AG08395 (cell line): ENCODE measurements at places on chromosomes 13 and 19.

DNA sequence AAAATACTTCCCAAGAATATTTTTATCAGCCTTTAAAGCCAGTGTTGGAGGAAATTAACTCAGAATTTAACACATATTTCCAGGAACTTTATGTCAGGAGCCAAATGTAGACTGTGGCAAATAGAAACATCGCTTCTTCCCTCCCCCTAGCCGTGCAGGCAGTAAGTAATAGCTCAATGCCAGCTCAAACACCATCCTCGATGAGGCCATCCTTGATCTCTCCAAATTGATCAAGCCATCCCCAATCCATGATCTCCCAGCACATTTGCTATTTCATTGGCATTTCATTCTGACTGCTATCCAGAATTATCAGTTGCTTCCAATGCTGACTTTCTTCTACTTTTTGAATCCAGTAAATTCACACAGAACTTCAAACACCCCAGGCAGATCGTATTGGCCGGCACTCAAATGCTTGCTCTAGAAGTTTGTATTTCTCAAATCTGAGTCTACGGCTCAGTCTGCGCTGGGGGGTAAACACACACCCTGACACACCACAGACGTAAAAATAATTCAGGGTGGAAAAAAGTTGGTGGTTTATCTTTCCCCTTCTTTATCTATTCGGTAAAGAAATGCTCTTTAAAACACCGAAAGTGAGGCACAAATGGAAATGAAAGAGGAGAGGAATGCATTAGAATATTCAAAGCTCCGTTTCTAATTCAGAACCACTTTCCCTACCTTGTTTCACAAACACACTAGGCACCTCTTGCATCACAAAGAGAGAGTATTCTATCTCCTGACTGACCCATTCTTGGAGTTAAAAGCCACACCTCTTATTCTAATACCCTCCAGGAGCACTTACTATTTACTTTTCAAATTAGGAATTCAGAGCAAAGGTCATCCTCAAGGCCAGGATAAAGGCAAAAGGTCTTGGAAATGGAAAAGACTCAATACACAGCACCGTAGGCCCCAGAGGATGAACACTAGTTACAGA is 991 bp downstream of the OBI1 start:
- DNase-seq = peak; percentile 13

DNA sequence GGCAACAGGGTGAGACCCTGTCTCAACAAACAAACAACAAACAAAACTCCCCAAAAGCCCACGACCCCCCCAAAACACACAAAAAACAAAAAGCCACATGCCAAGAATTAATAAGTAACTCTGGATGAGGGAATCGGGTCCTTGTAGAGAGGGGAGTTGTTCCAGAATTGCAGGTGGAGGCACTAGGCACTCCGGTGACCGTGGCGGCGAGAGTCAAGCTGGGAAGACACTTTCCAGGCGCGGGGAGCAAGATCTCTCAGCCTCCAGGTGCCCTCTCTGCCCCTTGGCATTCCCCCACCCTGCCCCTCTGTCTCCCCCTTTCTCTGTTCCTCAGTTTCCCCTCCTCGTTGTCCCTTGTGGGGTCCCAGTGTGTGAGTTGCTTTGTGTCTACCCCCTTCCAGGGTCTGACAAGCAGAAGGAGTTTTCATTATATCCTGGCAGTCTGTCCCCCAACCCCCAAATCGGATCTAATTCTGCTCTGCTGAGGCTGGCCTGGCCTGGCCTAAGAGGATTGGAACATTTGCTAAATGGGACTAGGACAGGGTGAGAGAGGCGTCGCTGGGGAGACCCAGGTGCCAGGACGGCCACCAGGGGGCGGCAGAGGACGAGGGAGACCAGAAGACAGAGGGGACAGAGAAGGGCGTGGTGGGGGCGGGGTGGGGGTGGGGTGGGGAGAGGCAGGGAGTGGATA is 8.3 kb upstream of the CRX start:
- peak; percentile 70 for DNase-seq

- no peak for DNase-seq
Measured at GRCh38 chr19:29324291-29324680, 111.3 kb upstream of the UQCRFS1 start.

GRCh38 chr19:38852231-38853044 is 2.7 kb upstream of the HNRNPL start:
- peak; percentile 62 for DNase-seq

GRCh38 chr13:92825938-92826596 is 400.5 kb upstream of the GPC6 start:
- no peak for DNase-seq

- peak; percentile 94 for DNase-seq
Measured at GRCh38 chr19:3403489-3404323, 37.3 kb downstream of the NFIC start.

- peak; percentile 48 for DNase-seq
Measured at GRCh38 chr19:51407511-51408131, 9.8 kb downstream of the SIGLEC10 start.

GRCh38 chr13:79989217-79989661 is 351.7 kb downstream of the SPRY2 start:
- peak; percentile 20 for DNase-seq

- DNase-seq = peak; percentile 50
Measured at GRCh38 chr19:35545855-35546381, 492 bp downstream of the TMEM147 start.

GRCh38 chr13:59643364-59643841 is 520.3 kb downstream of the DIAPH3 start:
- DNase-seq = no peak

DNA sequence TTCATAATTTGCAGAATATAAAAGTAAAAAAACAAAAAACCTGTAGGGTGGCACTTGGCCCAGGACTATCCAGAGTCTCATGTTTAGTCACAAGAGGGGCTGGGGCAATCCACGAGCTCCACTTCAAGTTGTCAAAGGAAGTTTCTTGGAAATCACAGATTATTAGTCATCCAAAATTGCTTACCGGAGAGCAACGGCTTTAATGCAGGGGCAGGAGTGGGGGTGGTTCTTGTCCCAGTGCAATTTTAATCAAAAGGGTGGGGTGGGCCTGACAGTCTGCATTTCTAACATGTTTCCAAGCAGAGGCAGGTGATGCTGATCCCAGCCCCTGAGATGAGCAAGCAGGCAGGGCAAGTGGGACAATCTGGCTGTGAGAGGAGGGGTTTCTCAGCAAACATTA is 233.9 kb downstream of the ABCC4 start:
- DNase-seq = peak; percentile 11

GRCh38 chr13:56736966-56737365 is 403.8 kb upstream of the PRR20A start:
- DNase-seq = no peak

DNA sequence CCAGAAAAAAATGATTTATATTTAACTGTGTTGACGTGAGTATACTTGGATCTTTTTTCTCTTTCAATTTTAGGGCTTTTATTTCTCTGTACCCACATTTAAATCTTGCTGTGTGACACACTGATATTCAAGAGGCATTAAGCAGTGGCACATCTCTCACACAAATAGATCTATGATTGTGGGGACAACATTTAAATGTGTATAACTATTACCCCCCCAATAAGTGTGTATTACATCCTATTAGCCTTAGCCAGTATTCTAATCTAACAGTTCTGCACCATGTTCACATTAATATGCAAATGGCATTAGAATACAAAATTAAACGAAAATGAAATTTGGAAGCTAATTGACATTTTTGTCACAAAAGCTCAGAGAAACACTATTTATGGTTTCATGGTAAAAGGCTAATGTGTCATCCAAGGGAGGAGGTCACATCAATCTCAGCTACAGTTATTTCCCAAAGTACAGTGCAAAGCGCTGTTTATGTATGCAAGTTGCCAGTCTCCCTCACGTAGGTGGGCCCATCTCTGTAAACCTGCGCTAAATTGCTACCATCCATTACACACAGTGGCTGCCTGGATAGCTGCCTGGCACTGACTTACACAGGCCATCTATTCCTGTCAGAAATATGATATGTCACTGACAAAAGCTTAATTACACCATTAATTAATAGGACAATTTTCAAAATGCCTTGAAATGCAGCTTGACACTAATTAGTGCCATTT is 984.7 kb upstream of the PCDH9 start:
- no peak for DNase-seq

DNA sequence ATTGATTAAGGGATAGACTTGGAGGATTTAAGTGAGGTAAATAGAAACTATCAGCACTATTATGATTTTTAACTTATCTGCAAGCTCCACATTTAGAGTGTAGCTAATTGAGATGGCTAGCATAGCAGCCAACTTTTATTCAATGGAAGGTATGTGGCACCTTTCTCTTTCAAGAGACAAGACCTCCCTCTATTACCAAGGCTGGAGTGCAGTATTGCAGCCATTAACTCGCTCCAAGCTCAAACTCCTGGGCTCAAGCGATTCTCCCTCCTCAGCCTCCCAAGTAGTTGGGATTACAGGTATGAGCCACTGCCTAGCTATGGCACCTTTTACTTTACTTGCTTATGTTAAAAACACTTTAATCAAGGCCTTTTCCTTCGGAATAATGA is 8.2 kb downstream of the TPT1 start:
- no peak for DNase-seq

DNA sequence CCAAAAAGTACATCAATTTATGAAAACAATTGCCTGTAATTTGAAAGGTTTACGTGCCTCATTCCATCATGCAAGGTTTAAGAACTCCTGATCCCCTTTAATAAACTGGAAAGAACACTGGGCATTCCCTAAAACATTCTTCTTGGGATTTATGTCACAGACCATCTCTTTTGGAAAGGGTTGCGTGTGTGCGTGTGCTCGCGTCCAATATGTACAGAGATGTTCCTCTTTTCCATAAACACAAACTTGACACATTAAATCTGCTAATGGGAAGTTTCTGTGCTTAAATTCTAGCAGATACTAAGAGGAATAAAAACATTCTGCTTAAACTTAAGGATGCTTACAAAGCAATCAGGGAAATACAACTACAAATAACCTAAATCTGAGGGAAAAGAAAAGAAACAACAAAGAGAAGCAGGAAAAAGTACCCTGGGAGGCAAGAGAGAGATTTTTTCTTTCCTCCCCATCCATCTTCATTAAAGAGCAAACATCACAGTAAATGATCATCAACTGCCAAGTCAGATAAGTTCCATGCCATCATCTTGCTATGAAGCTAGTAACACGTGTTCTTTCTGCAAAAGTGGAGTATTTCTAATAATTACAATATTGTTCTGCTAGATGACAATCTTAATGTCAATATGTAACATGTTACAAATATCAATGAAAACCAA is 83.7 kb downstream of the STK24 start:
- DNase-seq = no peak

DNA sequence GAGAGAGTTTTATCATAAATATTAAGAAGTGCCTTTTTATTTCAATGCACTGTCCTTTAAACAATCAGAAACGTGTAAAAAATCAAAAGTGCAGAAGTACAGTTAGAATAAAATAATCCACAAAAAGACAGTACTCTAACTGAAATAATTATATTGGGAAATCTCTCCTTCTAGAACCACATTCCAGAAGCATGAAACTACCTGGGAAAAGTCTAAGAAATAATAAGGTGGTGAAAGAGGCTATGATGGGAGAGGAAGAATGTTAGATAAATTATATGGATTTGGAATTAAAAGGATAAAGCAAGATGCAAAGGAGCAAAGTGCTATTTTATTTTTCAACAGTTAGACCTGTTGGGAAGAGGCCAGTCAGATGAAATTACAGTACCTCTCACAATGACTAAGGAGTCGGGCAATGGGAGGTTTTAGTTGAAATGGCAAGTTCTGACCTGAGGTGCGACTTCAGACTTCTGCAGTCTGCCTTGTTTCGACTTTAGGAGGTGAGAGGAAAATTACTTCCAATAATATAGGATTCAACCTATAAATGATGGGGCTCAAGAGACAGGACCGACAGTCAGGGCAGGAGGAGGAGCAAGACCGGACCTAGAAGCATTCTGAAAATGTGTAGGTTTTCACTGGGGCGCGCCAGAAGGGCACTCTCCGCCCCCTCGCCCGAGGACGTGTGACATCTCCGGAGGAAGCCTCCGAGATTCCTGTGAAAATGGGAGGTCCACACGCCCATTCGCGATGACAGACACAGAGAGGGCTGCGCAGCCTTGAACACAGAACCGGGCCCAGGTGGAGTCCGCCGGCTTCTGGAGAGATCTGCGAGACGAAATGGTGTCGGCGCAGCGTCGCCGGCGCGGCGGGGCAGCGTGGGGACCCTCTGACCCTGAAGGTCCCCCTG is 717 bp downstream of the SPRYD7 start:
- DNase-seq = peak; percentile 43

DNA sequence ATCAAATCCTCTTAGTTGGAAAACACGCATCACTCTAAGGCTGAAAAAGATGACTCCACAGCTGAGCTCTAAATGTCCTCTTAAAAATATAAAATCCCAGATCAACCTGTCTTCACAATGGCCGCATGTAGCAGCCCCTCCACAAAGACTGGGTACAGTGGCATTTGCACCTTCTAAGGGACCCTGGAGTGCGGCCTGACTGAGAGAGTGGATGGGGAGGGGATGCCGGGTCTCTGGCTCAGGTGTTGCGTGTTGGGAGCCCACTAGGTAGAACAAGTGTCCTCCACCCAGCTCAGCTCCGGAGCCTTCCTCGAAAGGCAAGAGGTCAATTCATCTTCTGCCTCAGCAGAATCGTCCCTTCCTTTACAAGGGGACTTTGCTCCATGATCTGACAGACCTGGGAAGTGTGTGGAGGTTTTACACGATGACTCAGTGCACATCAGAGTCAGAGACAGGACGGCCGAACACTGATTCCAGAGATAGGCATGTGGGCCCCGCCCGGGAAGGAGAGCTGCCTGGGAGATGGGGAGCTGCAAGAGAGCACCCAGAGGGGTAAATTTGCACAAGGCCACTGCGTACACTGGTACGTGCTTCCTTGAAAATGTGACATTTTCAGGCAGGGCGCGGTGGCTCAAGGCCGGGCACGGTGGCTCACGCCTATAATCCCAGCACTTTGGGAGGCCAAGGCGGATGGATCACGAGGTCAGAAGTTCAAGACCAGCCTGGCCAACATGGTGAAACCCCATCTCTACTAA is 23.5 kb upstream of the SLC15A1 start:
- peak; percentile 84 for DNase-seq

DNA sequence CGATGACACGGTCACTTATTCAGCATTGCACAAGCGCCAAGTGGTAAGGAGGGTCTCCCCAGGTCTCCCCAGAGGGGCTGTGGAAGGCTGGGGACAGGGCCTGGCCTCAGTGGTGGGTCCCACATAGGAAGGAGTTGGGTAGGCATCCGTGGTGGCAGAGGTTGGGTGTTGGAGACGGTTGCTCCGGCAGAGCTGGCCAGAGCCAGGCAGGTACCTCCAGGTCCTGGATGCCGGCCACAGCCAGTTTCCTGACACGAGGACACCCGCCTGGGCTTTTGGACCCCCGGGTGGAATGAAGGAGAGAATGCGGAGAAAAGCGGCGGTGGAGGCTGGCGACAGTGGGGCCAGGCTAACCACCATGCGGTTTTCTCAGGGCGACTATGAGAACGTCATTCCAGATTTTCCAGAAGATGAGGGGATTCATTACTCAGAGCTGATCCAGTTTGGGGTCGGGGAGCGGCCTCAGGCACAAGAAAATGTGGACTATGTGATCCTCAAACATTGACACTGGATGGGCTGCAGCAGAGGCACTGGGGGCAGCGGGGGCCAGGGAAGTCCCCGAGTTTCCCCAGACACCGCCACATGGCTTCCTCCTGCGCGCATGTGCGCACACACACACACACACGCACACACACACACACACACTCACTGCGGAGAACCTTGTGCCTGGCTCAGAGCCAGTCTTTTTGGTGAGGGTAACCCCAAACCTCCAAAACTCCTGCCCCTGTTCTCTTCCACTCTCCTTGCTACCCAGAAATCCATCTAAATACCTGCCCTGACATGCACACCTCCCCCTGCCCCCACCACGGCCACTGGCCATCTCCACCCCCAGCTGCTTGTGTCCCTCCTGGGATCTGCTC is 1.3 kb upstream of the FFAR1 start:
- no peak for DNase-seq
